Left forelimb (tissue), 1 donor: ENCODE measurements at places on chromosomes 1 and 21.

DNA sequence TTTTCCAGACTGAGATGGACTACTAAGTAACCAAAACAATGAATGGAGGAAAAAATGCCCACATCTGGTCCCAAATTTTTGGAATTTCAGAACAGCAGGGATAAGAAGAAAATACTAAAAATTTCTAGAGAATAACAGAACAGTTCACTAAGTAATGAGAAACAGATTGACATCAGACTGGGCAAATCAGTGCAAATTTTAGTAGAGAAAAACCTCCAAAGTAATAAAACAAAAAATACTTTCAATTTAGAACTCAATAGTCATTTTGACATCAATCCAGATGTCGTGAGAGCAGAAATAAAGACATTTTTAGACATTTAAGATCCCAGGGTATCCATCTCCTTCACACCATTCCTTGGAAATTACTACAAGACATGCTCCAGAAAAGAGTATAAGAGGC is 39.3 kb downstream of the CRP start:
- no peak for DNase-seq

DNA sequence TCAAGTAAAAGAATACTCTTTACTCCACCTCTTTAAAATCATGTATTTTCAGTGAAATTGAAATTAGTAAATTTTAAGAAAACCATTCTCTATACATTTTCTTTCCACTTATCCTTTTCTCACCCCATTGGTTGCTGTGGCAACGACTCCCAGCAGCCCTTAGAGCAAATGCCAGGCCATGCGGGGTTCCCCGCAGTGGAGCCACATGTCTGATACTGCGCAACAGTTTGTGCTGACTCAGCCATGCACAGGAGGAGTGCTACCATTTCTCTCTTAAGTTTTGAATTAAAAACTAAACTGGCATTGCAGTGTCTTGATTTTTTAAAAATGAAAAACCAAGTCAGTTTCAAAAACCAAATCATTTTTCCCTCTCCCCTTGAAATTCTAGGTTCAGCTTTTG is 214.1 kb upstream of the L1TD1 start:
- DNase-seq = no peak

DNA sequence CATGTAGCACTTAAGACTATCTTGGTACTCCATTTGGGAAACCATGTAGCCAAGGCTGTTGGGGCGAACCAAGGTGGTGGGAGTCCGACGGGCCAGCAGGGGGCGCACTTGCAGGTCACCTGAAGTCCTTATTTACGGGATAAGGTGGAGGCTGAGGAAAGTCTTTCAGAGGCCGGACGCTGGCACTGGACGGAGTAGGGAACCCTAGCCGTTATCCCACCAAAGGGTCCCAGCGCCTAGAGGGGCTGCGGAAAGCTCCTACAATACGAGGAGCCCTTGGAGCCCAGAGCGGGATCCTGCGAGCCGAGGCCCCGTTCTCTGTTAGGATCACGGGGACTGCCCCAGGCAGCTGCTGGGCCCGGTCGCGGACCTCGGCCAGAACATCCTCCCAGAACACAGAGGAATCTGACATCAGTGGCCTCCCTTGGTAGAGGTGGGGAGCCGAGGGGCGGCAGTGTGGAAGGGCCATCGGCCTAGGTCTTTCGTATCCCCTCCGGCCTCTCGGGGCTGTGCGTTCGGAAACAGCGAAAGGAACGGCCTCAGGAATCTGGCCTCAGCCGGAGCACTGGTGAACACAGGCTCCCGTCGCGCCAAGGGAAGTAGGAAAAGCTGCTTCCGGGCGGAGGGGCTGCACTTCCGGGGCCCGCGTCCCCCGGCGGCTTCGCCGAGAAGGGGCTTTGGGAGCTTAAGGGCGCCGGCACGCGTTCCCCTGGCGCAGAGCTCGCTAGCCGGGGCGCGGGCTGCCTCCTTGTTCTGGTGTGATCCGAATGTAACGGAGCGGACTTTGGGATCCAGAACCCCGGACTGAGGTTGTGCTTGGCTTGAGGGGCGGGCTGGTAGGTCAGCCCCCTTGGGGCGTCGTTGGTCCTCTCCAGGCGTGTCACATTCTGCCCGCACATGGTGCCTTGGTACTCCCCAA is 29.9 kb upstream of the RPTN start:
- peak; percentile 70 for DNase-seq

DNA sequence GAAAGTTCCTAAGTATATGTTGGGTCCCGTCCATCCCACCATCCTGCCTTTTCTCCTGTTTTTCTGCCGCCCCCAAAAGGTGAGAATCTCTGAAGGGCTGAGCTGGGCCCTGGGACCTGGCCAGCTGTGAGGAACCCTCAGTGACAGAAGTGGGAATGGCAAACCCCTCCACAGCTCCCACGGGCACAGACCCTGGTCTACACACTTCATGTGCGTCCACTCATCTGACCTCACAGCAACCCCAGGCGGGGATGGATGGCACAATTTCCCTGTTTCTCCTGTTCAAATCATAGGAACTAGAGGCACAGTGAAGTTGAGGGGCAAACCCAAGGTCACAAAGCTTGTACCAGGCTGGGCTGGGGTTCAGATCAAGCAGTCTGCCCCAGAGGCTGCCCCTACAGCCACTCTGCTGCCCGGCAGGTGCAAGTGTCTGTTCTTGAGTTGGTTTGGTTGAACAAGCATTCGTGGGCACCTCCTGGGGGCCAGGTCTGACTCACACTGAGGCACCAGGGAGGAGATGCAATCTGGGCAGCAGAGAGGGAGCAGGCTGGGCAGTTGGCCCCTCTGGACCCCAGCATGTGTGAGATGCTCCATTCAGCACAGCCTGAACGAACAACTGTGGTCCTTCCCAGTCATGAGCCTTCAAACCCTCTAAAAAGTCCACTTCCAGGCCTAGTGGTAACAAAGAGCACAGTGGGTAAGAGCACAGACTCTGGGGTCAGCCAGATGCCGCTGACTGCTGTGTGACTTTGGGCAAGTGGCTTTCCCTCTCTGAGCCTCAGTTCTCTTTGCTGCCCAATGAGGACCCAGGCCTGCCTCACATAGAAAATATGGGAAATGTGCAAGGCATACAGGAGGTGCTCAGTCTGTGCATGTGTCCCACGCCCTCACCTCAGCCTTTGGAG is 4.0 kb downstream of the EDN2 start:
- DNase-seq = no peak

DNA sequence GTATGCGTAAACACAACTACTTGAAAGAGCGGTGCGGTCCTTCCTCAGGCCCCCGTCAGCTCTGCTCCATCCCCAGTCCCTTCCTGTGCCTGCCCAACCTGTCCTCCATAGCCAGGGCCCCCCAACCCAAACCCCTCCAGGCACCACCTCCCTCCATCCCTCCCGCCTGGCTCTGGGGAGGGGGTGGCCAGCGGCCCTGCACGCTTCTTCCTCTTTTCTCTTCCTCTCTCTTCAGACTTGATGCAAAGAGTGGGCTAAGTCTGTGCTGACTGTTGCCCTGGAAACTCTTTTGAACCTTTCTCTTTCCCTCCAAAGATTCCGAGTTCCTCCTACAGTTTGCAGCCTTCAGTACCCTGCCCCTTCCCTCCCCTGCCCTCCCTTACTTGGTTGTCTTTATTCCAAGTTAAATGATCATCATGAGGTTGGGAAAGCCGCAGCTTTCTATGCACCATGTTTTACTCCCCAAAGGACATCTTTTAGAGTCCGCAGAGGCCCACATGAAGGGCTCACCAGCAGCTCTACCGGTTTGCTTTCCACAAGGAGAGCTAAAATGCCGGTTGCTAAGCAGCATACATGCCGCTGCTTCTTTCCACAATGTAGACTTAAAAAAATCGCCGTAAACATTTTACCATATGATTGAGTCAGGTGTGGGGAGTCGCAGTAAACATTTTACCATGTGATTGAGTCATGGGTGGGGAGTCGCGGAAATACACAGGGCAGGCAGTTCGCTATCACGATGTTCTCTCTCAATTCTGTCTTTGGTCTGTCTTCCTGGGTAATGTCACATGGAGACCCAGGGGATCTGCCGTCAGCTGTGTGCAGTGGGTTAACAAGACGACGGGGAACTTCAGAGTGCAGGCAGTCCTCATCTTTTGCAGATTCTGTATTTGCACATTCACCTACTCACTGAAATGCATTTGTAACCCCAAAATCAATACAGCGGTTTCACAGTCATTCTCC is 525.3 kb downstream of the KIF26B start:
- no peak for DNase-seq

DNA sequence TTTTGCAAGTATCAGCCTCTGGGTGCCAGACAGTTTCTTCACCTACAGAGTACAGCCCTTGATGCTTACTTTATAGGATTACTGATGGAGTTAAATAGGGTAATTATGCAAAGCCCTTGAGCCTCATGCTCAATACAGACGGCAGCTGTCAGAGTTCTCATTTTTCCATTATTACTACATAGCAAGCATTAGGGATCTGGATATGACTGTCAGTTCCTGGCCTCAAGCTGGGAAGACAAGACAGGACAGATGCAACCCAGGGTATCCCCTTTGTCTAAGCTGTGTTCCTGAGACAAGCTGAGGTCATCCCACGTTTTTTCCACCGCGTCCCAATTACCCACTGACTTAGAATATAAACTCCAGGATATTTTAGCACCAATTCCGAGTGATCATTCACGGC is 94.4 kb downstream of the SLC35F3 start:
- no peak for DNase-seq

DNA sequence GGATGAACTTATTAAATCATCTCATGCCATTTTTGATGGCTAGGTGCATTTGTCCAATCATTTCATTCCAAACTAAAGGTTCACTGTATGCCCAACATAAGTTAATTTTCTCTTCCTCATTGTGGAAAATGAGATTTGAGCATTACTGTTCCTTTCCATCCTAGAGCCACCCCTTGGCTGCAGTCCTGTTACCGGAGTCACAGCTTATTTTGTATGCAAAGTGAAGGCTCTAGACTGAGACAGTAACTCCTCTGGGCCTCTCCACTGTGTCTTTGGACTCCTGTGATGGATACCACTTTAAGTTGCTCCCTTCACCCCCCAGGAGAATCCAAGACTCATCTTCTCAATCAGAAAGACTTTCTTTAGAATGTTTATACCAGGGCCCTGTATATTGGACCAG is 59.7 kb downstream of the FGGY start:
- no peak for DNase-seq

- DNase-seq = no peak
Measured at GRCh38 chr1:41440321-41441085, 44.0 kb downstream of the EDN2 start.

GRCh38 chr1:98870959-98871903 is 133.4 kb downstream of the PLPPR5 start:
- no peak for DNase-seq

GRCh38 chr1:231231511-231231910 is 9.5 kb upstream of the GNPAT start:
- DNase-seq = no peak

DNA sequence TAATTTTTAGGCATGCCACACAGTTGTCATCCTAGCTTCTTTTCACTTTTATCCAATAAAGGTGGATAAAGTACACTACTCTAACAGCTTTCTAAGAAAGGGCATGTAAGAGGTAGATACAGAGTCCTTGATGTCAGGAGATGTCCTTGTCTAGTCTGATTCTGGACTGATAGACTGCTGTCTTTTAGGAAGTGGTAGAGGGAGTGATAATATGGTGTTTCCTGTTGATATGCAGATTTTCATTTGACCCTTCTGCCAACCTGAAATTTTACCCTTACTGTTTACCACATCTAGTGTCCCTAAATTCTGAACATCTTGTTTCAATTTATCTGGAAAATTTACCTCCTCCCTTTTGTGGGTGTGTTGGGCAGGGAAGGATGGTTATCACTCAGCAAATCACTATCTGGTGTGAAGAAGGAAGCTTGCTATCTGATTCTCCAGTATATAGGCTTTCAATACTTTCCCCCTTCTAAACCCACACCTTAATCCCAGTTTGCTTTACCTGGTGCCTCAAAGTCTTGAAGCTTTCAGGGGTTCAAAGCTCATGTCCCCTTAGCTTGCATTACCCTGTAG is 354.9 kb upstream of the SNX7 start:
- no peak for DNase-seq

- DNase-seq = no peak
Measured at GRCh38 chr1:241462391-241462790, 57.2 kb downstream of the FH start.

- DNase-seq = peak; percentile 68
Measured at GRCh38 chr1:44806704-44807363, at the start of gene DYNLT4. Gene DYNLT4, minus strand, starts transcription at chr1:44807351. Its CDS starts 683 bp downstream, at chr1:44806668.

DNA sequence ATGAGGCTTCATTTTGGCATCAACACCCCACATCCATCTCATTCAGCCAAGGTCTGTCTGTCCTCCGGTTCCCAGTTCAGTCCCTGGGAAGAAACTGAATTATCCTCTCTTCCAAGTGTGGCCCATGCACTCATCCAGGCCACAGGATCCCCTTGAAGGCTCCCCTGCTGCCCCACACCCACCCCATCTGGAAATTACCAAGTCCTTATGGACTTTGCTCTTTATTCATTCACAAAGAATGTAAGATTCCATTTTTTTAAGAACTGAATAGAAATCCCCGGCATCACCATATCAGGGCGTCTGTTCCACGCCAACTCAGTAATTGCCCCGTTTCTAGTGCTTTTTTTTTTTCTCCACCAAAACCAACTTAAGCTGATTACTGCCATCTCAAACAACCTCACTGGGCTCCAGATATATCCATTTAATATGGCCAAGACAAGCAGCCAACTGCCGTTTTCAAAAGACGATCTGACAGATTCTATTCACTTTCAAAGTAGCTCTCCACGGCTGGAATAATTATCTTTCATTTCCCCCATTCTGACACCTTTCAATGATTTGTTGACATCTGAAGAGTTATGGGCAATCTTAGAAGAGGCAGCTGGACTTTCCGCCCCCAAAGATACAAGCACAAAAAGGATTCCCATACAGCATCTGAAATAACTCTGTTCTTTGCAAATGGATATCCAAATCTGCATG is 55.9 kb downstream of the OLIG1 start:
- DNase-seq = no peak

DNA sequence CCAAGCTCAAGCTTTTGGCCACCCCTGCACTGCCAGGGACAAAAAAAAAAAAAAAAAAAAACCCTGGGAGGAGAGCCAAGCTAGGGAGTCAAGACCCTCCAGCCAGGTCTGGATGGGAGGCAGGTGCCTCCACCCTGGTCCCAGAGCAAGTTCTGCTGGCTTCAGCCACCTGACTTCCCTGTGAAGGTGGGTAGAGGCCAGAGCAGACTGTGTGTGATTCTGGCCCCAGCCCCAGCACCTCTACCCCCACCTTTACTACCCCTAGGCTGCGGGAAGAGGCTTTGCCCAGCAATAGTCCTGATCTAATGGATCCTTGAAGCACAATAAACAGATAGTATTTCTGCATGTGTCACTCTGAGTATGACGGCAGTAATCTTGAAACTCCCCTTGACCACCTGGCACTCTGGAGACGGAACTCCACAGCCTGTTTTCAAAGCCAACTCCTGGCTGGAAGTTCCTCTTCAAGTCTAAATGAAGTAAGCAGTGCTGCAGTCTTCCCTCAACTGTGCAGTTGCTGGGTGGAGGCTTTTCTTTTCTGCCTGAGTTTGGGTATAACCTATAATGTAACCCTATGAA is 9.8 kb downstream of the PDZK1IP1 start:
- no peak for DNase-seq

- no peak for DNase-seq
Measured at GRCh38 chr1:153220606-153221303, 3.4 kb downstream of the PRR9 start.
